Left ventricle myocardium inferior (tissue), 1 donor: ENCODE measurements at places on chromosomes 6 and 20. TPM values are rescaled to one million over a fixed set of nuclear protein-coding genes. Genes with fewer than 3 reads are reported as not detected.
A peak's percentile ranks its signal among the peaks of the same experiment; 100 is the strongest.

Gene MTFR2
- total RNA-seq, result 0.52 TPM

Gene SLC16A10
- 4.5 TPM for total RNA-seq

Gene SYCP2L
- total RNA-seq, result 0.33 TPM

GRCh38 chr20:59785986-59786795, 147.2 kb downstream of the SYCP2 start:
- DNase-seq, result no peak

GRCh38 chr6:150129616-150130505, 13.0 kb upstream of the PPP1R14C start:
- DNase-seq, result no peak

DNA sequence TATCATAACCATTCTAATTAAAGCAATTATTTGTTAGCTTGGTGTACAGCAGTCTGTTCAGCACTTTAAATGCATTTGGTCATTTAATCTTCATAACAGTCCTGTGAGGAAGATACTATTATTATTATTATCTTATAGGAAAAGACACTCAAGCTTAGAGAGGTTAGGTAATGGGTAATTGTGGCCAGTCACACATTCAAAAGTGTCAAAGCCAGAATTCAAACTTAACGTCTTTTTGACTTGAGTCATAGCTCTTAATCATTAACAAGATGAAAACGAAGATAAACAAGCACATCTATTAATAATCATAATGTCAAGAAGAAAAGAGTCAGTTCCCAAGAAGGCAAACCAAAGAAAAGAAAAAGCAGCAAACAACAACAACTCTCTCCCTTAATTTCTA, 251.0 kb downstream of the SYNE1 start:
- DNase-seq, result no peak

GRCh38 chr6:37607944-37608343, 89.7 kb downstream of the MDGA1 start:
- DNase-seq, result no peak

Gene HEY2
- 25.6 TPM for total RNA-seq

- DNase-seq, result no peak
These were observed 38.5 kb downstream of the RBM38 start for GRCh38 chr20:57429580-57430200.

DNA sequence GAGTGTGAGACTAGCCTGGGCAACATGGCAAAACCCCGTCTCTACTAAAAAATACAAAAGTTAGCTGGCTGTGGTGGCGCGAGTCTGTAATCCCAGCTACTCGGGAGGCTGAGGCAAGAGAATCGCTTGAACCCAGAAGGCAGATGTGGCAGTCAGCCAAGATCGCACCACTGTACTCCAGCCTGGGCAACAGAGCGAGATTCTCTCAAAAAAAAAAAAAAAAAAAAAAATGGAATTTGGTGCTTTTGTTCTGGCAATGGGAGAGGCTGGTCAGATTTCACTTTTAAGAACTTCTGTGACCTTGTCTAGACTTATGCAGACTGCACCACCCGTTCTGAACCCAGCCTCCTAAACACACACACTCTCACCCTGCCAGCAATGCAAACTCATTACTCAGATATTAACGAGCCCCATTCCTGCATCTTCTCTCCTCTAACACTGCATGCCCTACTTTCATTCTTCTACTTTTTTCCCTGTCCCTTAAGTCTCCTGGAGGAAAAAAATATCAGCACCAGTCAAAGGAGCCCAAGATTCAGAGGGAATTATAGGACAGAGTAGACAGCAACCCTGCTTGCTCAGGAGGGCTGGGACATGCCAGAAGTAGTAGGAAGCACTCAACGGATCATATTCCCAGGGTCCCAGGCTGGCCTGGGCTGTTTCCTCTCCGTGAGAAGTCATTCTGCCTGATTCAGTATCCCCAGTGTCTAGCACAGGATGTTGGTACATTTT, 4.4 kb downstream of the MOCS1 start:
- DNase-seq, result no peak

Gene TBXT
- total RNA-seq, result not detected

- DNase-seq, result peak; percentile 13
These were observed 187.0 kb upstream of the BMP2 start for GRCh38 chr20:6580486-6580885.
